SHP77 (cell line): ENCODE measurements at places on chromosomes 5 and 9.
A peak's percentile ranks its signal among the peaks of the same experiment; 100 is the strongest.

DNA sequence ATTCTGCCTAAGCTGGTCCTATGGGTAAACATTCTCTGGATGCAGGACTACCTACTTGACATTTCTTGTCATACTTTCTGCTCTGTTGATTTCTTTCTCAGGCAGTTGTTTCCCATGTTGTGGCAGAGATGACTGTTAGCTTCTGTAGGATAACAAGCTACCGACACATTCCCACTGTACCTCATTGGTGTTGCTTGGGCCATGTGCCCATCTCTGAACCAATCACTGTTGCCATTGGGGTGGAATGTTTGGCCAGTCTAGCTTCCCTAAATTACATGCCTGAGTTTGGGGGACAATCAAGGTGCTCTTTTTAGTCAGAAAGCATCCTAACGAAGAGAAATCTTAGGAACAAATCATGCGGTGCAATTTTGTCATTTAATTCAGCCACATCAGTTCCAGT is 212.0 kb downstream of the KDM4C start:
- no peak for DNase-seq

DNA sequence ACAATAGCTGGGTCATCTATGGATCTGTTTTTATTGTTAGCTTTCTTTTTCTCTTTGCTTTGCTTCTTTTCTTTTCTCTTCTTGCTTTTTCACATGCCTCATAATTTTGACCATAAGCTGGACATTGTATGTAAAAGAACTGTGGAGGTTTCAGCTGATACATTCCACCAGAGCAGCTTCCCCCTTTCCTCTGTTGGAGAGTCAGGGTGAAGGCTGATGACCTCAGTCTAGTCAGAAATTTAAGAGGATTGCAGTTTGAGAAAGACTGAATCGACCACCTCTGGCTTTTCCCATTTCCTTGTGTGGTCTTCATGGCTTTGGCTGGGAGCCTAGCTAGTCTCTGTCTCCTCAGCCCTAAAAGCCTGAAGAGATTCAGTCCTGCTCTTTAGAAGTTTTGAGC is 42.0 kb downstream of the KCNIP1 start:
- DNase-seq = no peak

GRCh38 chr5:173913686-173914321 is 25.7 kb downstream of the CPEB4 start:
- no peak for DNase-seq

- no peak for DNase-seq
These were observed 50.6 kb upstream of the RPL26L1 start for GRCh38 chr5:172908662-172909061.

DNA sequence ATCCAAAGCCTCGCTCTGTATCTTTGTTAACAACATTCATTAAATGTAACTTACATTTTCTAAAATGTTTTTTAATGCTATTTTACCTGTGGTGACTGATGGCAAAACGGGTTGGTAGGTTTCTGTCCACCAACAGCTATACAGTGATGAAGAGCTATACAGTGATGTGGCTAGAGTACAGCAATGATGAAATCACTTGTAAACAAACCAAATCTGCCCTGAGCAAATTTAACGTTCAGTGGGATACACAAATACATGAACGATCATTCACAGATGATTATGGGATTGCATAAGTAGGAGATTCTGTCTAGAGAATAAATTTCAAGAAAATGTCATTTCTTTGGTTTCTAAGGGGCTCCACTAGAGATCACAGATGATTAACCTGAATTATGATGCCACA is 132.7 kb downstream of the MPDZ start:
- no peak for DNase-seq

GRCh38 chr9:18422296-18423036 is 51.5 kb upstream of the ADAMTSL1 start:
- DNase-seq = no peak

GRCh38 chr9:35350827-35351549 is 138.9 kb upstream of the RUSC2 start:
- DNase-seq = no peak

DNA sequence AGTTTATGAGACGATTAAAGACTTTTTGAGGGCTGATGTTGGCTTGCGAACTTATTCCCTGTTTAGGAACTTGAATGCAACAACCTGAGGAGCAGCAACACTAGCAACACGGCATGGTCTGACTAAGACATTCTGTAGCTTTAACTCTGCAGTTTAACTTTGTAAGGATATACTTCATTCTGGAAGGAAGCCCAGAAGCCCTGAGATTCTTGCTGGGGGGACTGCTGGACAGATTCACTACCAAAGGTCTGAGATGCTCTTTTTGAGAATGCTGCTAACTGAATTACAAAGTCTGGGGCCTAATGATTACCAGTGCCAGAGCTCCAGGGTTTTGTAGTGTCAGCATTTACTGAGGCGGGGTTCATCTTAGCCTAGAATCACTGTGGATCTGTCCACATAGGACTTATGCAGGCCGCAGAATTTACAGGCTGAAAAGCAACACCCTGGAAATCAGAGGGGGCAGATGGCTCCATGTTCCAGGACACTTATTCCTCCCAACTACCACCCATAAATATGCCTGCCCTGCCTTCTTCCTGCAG is 537.1 kb upstream of the CDH18 start:
- no peak for DNase-seq

GRCh38 chr5:131983244-131983771 is 28.1 kb downstream of the ACSL6 start:
- no peak for DNase-seq

- DNase-seq = no peak
These were observed 50.9 kb upstream of the EQTN start for GRCh38 chr9:27347889-27348288.

DNA sequence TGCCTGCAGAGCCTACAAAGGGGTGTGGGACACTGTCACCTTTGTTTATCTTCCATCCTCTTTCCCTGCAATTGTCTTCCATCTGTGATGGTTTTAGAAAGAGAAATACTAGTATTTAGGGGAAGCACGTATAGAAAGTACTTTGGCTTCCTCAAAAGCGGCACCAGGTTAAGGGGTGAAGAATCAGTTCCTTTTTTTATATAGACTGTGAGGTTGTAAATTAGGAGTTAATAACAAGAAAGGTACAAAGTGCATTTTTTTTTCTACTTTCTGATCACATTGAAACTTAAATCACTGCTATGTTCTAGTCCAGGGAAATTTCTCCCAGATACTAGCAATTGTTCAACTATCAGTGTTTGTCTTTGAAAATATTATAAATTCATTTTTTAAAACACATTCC is 219.3 kb downstream of the CEMIP2 start:
- DNase-seq = no peak

GRCh38 chr5:175889910-175890684 is 18.7 kb downstream of the CPLX2 start:
- peak; percentile 30 for DNase-seq

DNA sequence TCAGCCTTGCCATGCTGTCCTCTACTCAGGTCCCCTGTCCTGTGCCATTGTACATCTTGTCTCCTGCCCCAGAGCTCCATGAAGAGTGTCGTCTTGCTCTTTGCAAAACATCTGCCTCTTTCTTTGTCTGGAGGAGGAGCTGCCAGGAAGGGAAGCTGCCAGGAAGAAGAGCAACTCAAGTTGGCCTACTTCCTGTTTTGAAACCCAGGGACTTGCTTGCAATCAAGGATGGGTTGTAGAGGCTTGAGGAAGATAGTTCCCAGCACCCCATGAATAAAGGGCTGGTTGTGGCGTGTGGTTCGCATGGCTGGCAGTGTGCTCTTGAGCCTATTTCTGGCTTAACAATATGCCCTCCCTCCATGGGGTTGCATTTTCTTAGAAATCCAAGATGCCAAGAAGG is 53.0 kb upstream of the CPEB4 start:
- no peak for DNase-seq

DNA sequence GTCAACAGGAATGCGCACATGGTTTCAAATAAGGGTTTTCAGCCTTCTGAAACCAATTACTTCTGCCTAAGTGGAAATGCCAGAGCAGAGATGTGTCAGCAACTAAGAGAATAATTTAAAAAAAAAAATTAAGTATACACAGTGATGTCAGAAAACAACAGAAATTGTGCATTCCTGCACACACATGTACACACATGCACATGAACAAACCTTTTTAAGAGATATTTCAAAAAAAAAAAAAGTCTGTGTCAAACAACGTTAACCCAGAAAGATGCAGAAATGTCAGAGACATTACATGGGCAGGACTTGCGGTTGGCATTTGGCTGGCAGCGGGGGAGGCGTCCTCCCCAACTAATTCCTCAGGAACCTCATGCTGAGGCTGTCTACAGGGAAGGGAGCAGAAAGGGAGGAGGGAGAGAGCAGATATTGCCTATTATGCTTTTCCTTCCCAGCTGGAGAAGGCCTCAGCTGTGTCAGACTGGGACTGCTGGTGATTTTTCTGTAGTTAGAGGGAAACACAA is 536.9 kb upstream of the WWC1 start:
- no peak for DNase-seq

DNA sequence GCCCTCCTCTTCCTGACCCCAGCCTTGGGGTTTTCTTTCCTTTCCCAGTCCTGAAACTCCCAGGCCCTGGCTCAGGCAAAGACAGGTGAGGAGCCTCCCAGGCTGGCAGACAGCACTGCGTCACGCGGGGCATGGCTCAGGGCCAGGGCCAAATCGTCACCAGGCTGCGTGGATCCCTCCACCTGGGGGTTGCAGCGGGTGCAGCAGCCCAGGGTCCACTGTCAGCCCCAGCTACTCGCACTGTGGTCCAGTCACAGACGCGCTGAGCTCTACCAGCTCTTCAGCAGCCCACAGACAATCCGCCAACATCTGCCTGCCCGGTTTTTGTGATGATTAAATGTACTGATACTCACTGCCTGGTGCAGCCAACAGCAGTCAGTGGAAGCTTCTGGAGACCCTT is 12.1 kb downstream of the FAM78A start:
- no peak for DNase-seq

DNA sequence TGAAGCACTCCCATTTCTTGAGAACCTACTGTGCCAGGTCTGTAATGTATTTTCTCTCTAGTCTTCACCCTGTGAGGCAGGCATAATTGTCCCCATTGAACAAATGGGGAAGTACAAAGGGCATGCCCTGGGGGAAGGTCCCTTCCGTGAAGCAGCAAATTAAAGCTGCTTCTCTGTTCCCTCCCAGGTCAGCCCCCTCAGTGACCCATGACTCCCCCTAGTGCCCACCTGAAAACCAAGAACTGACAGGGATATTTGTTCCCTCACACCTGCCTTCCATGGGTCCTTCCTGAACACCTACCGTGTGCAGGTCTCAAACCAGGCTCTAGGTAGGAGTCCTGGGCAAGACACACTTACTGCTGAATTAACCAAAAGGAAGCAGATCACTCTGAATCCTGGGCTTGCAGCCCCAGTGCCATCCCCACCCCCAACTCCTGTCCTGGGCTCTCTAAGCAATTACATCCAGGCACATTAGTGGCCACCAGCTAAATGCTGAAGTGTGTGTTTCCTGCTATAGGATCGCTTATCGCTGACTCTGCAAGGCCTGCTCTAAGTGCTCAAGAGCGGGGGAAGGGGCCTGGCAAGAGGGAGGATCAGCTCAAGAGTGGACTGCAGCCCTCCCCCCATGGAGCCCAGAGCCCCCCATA is 254.8 kb downstream of the CDK5RAP2 start:
- no peak for DNase-seq

DNA sequence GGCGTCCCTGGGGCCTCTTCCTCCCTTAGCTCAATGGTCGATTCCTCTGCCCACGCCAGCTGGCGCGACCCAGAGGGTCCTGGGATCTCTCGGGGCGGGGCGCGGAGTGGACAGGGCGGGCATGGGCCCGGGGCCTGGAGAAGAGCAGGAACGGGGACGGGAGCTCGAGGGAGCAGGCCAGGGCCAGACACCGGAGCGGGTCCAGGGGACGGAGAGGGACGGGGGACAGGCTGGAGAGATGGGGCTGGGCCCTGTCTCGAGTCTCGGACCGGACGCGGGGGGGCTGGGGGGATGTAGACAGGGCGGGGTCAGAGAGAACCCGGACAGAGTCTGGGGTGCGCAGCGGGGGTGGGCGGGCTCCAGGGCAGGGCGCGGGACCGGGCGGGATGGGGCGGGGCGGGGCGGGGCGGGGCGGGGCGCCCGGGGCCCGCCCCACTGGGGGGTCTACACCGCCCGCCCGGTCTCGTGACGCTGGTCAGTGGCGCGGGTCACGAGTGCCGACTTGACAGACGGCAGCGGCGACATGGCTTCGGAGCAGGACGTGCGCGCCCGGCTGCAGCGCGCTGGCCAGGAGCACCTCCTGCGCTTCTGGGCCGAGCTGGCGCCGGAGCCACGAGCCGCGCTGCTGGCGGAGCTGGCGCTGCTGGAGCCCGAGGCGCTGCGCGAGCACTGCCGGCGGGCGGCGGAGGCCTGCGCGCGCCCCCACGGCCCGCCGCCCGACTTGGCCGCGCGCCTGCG is at the start of gene UAP1L1:
Gene UAP1L1, plus strand, starts transcription at position 508 of the 738 bp plus-strand sequence. Its CDS starts 16 bp downstream, at position 524.
- DNase-seq = peak; percentile 35

- no peak for DNase-seq
These were observed 208.1 kb downstream of the TLE4 start for GRCh38 chr9:79779901-79780300.

GRCh38 chr9:131396626-131397025 is 2.7 kb downstream of the PRRC2B start:
- DNase-seq = no peak

DNA sequence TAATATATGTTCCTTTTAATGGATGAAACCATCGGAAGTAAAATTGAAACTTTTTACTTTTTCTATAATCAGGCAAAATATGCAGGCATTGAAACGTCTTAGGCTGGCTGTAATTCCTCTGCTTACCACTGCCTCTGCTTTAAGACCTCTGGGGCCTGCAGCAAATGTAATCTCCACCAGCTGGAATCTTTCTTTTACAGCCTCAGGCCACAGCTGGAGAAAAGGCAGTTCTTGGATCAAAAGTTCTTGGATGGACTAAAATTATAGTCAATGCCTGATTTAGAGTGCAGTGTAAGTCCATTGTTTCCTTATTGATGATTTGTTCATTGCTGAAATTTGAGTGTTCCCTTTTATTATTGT is 396.7 kb downstream of the KCTD16 start:
- no peak for DNase-seq

DNA sequence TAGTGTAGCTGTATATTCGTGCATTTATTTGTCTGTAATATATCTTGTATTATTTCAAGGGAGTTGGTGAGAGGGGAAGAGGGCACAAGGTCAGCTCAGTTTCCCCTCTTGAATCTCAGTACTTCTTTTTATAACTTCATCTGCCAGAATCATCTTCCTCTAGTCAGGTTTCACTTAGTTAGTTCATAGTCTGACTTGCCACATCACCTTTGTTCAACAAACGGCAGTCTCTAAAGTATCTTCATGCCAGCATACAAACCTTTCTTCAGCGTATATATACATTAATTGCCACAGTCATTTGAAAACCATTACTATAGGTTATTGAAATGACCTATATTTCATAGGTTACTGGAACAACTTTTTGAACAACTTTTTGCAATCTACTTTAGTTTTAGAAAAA is 1.6 kb downstream of the ECM2 start:
- DNase-seq = no peak

GRCh38 chr9:129610473-129611306 is 10.2 kb downstream of the C9orf50 start:
- DNase-seq = peak; percentile 33

DNA sequence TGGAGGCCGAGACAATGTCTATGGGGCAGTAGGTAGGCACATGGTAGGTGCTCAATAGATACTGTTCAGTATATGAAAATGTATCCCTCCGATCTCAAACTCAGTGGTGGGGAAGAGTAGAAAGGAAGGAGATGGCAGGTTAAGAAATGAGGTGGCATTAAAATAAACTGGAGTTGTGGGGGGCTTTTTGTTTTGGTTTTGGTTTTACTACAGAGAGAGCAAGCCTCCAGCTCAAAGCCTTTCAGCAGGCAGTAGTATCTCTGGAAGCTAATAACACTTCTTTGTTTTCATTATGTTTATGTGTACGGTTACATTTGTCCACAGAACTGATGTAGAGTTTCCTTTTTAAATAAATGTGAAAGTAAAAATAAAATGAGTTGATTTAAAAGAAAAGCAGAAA is 8.6 kb downstream of the MFAP3 start:
- DNase-seq = no peak

- DNase-seq = no peak
These were observed 72.3 kb upstream of the STARD4 start for GRCh38 chr5:111584651-111585050.
